ENCODE measurements at places on chromosomes 11 and 22. TPM values are rescaled to one million over a fixed set of nuclear protein-coding genes. Genes with fewer than 3 reads are reported as not detected.

DNA sequence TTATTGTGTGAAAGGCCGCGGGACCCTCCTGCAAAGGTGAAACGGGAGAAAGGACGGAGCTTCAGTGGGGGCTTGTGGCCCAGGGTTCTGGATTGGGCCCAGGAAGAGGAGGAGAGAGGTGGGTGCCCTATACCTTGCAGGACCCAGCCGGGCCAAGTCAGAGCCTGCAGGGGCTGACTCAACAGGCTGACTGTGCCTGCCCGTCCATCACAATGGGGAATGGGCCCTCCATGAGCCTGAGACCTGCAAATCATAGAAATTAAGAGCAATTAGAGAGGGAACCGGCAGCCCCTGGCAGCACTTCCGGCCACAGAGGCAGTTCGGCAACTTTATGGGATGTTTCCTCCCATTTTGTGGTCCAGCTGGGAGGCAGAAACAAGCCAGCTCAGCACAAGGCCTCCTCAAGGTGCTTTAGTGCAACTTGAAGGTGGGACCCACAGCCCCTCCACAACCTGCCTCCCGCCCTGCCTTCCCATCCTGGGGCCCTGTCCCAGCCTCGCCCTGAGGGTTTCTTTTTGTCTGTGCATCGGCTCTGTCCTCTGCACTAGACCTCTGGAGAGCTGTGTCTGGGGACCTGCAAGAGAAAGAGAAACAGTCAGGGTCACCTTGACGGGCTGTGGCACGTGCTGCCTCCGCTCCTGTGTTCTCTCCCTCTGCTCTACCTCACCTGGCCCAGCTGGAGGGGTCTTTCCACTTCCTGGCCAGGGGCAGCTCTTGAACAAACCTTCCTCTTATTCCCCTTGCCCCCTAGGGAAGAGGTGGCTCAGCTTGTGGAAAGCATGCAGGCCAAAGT lies 19.1 kb upstream of the NECTIN1 start:
- no peaks in the 10 kb centered on the region for H3K36me3 ChIP-seq
- no peaks in the 10 kb centered on the region for H3K27me3 ChIP-seq
- no peak for DNase-seq
- no peak overlapping the region for H3K27ac ChIP-seq

- H3K4me1 ChIP-seq: peaks cover 4% of the 10 kb centered on the region
- H3K4me3 ChIP-seq: no peak overlapping the region
- H3K27me3 ChIP-seq: no peaks in the 10 kb centered on the region
- no peak overlapping the region for H3K27ac ChIP-seq
- no peaks in the 10 kb centered on the region for H3K36me3 ChIP-seq
Observed at GRCh38 chr11:134052988-134053945, 15.6 kb upstream of the JAM3 start.

DNA sequence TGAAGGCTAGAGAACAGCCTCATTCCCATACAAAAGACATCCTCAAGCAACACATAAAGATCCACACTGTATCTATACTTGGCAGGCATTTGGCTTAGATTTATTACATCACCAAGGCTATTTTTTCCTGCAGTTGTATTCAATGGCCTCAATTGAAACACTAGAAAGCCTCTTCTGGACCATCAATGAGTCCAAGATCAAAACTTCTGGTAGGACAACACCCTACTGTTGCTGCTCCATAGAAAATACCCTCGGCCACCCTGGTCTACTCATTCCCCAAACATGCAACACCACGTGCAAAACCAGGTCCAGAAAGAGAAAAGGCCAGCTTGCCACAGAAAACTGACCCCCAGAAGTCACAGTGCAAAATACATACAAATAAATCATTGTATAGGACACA lies 56.9 kb upstream of the CADM1 start:
- no peak overlapping the region for H3K4me3 ChIP-seq
- no peak overlapping the region for H3K27ac ChIP-seq
- H3K27me3 ChIP-seq: no peaks in the 10 kb centered on the region
- no peaks in the 10 kb centered on the region for H3K36me3 ChIP-seq
- DNase-seq: no peak
- no peaks in the 10 kb centered on the region for H3K4me1 ChIP-seq

DNA sequence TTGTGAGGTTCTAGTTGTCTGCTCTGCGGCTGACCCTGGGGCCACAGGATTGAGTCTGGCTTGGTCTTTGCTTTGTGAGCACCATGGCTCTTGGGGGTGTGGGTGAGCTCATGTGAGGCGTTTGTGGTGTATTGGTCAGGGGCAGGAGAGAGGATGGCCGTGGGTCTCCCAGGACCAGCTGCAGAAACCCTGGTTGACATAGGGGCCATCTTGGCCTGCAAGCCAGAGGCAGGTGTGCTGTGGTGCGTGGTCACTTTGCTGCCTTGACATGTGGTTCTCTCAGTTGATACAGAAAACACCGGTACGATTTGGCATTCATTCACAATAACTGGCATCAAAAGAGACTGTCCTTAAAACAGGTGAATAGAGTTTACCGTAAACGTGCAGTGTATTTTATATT lies 11.3 kb downstream of the PHRF1 start:
- no peaks in the 10 kb centered on the region for H3K27me3 ChIP-seq
- peaks cover 8% of the 10 kb centered on the region for H3K4me1 ChIP-seq
- peaks cover 3% of the 10 kb centered on the region for H3K36me3 ChIP-seq

DNA sequence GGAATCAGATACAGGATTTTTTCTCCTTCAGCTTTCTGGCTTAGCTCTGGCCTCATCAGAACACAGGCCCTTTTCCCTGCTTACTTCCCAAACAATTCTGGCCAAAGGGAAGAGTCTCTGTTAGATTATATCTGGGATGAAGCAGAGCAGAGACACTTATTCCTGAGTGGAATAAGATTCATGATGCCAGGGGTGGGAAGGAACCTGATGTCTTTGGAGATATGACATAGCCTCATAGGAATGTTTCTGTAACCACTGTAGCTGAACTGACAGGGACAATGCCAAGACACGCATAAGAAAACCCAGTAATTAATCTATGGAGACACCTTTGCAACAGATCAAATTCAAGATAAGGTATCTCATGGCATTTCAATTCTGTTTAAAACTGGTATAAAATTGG lies 177.1 kb upstream of the RAG2 start:
- no peak overlapping the region for H3K27ac ChIP-seq
- no peaks in the 10 kb centered on the region for H3K27me3 ChIP-seq
- H3K4me1 ChIP-seq: no peaks in the 10 kb centered on the region
- no peak overlapping the region for H3K4me3 ChIP-seq
- no peaks in the 10 kb centered on the region for H3K36me3 ChIP-seq

DNA sequence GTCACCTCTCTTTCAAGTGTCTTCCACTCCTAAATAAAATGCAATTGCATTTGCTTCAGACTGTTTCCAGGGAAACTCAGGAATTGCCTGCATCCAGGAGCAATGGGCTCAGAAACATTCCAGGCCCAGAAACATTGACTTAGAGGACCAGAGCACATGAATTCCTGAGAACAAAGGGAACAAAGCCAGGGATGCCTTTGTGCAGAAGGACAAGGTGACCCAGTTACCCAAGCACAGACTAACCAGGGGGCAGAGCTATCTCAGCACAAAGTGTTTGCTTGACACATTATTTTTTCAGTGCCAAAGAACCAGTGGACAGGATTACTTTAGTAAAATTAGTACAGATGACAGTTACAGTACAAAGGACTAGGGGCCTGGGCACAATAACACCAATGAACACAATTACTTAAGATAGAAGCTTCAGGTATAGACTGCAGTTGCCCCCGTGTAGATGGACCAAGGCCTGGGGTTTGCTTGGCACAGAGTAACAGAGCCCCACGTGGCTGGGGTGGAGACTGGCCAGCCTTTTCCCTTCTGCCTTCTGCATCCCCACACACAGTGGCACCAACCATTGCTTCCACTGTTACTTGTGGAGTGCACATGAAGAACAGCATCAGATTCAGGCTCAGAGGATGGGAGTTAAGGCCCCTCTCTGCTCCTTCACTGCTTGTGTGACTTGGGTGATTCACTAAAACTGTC lies 500.8 kb downstream of the INSC start:
- DNase-seq: no peak
- no peaks in the 10 kb centered on the region for H3K4me1 ChIP-seq
- no peaks in the 10 kb centered on the region for H3K36me3 ChIP-seq
- H3K27me3 ChIP-seq: no peaks in the 10 kb centered on the region
- no peak overlapping the region for H3K27ac ChIP-seq
- no peak overlapping the region for H3K4me3 ChIP-seq

GRCh38 chr11:115964091-115964490 lies 459.9 kb upstream of the CADM1 start:
- H3K36me3 ChIP-seq: no peaks in the 10 kb centered on the region
- H3K4me3 ChIP-seq: no peak overlapping the region
- no peaks in the 10 kb centered on the region for H3K27me3 ChIP-seq
- DNase-seq: no peak
- no peak overlapping the region for H3K27ac ChIP-seq

DNA sequence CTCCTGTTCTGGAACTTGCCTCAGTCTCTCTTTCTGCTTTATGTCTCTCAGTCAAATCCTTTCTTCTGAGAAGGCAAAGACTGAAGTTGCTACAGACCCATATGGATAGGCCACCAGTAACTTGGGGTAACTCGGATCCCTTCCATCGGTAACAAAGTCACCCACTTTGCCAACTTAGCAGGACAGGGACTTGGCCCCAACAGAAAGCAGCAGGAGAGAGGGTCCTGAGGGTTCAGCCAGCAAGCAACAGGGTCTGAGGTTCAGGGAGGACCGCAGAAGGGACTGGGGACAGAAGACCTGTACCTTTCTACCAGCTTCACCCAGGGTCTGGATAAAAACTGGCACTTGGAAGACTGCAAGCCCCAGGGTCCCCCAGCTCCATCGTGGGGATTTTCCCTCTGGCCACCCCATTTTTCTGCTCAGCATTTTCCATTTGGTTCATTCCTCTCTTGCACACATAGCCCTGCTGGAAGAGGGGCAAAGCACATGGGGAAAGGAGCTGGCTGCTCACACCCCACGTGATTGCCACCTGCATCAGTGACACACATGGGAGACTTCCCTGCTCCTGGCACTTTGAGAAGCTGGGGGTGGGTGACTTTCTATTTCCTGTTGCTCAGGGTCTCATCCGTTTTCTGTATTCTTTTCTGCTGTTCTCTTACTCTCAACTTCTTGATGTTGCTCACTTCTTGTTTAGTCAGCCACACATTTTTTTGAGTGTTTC lies 34.6 kb upstream of the GNAZ start:
- no peak overlapping the region for H3K27ac ChIP-seq
- no peak for DNase-seq
- H3K4me1 ChIP-seq: no peaks in the 10 kb centered on the region
- no peak overlapping the region for H3K4me3 ChIP-seq
- no peaks in the 10 kb centered on the region for H3K36me3 ChIP-seq

DNA sequence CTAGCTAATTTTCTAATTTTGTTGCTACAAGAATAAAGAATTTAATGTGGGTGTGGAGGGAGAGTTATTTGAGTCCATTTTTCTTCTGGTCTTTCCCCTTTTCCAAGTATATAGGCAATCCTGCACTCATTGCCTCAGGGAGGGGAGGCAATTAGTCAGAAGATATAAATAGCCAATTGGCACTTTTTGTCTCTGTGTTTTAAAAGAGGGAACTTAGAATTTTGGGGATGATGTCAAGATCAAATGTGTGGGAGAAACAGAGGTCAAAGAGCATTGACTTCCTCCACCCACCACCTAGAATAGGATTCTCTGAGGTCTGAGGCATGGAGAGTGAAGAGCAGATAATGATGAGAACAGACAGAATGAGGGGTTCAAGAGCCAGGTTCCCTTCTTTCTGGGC lies 120.3 kb upstream of the ZC3H12C start:
- H3K27ac ChIP-seq: no peak overlapping the region
- no peak for DNase-seq
- no peaks in the 10 kb centered on the region for H3K36me3 ChIP-seq
- no peak overlapping the region for H3K4me3 ChIP-seq

DNA sequence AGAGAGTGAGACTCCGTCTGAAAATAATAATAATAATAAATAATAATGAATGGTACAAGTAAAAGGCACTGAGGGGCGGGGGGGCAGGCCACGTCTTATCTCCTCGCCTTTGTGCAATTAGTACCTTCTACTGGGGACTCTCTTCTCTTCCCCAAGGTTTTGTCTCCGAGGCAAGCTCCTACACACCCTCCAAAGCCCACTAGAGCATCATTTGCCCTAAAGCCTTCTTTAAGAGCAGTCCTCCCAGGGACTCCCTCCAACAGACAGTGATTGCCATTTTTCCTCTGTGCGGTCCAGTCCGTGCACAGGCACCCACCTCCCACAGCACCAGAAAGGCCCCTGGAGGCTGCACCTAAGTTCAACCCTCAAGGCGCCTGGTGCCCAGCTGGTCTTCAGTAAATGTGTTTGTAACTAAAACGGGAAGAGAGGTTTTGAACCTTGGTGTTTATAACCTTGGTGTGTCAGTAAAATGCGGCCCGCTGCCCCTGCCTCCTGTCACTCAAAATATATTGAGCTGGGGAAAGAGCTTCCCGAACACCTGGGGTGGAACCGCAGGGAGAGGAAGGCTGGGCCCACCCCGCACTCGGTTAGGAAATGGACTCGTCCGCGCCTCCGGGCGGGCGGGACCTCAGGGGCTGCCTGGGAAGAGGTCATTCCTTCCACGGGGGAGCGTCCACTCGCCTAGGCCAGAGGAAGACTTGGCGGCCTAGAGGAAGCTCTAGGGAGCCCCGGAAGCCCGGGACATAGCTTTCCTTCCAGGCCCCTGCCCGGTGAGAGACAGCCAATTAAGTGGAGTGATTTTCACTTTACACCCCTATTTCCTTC lies 4.7 kb upstream of the KDELR3 start:
- no peaks in the 10 kb centered on the region for H3K36me3 ChIP-seq
- H3K4me1 ChIP-seq: peaks cover 16% of the 10 kb centered on the region
- H3K27me3 ChIP-seq: no peaks in the 10 kb centered on the region
- no peak overlapping the region for H3K27ac ChIP-seq

DNA sequence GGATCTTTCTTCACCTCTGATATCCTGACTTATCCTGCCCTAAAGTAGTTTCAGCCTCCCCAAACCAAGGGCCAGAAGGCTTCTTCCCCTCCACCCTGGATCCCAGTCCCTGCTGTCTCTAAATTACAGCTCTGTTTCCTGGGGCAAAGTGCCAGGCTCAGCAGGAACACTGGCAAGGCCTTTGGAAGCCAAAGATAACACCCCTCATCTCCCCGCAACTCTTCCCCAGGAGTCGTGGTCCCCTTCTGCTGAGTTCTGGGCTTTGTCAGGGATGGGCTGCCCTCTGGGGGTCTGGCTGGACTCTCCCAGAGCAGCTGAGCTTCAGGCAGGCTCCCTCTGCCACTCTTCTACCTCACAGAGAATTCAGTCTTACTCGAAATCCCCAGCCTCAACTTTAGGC lies 53.8 kb upstream of the AMPD3 start:
- H3K27me3 ChIP-seq: no peaks in the 10 kb centered on the region
- H3K4me3 ChIP-seq: no peak overlapping the region
- peak overlapping the region; percentile 9 for H3K27ac ChIP-seq
- peaks cover 17% of the 10 kb centered on the region for H3K4me1 ChIP-seq
- no peak for DNase-seq

GRCh38 chr11:24635588-24636290 lies 138.9 kb downstream of the LUZP2 start:
- H3K27ac ChIP-seq: no peak overlapping the region
- H3K4me3 ChIP-seq: no peak overlapping the region
- no peaks in the 10 kb centered on the region for H3K36me3 ChIP-seq
- H3K27me3 ChIP-seq: no peaks in the 10 kb centered on the region
- H3K4me1 ChIP-seq: no peaks in the 10 kb centered on the region

- peaks cover 54% of the 10 kb centered on the region for H3K4me1 ChIP-seq
- H3K4me3 ChIP-seq: peak overlapping the region; percentile 56
- H3K27ac ChIP-seq: peak overlapping the region; percentile 65
Observed at GRCh38 chr22:37808294-37808657, 542 bp downstream of the GCAT start.

HEPHL1 gene
- total RNA-seq: not detected

ASCL2 gene
- 2.1 TPM for total RNA-seq

MMP11 gene
- total RNA-seq: not detected

SYT7 gene
- 5.2 TPM for total RNA-seq

JHY gene
- total RNA-seq: 9.6 TPM

MMP12 gene
- total RNA-seq: not detected

Measured in upper lobe of left lung (tissue), 6 donors.